ENCODE measurements at places on chromosomes 2 and 18.
A peak's percentile ranks its signal among the peaks of the same experiment; 100 is the strongest.

- no peak for DNase-seq
Measured at GRCh38 chr2:18309188-18309587, 251.3 kb downstream of the RDH14 start.

GRCh38 chr2:27804146-27804545 is 32.6 kb downstream of the MRPL33 start:
- no peak for DNase-seq

- no peak for DNase-seq
Measured at GRCh38 chr18:12455496-12455895, 47.8 kb downstream of the PRELID3A start.

DNA sequence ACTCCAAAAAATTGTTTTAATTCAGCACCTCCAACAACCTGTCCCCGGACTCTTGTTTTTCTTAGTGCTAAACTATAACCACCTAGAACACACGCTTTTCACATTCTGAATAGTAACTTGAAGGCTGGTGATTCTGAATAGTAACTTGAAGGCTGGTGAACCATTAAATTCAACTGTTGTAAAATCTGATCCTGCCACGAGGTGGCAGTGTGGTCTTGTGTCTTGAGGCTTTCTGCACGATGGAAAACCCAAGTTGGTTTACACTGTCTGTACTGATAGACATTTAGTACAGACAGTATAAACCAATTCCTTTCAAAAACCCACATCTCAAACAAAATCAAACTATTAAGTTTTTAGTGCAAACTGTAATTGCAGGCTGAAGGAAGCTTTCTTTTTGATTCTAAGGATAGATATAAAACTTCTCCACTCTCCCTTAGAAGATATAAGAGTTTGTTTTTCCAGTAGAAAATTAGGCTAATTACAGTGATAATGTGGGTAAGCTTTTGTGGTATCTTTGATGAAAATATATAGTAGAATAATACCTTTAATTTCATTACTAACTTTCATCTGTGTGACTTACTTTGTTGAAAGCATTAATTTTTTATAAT is 57.6 kb downstream of the VAPA start:
- DNase-seq: peak; percentile 68

DNA sequence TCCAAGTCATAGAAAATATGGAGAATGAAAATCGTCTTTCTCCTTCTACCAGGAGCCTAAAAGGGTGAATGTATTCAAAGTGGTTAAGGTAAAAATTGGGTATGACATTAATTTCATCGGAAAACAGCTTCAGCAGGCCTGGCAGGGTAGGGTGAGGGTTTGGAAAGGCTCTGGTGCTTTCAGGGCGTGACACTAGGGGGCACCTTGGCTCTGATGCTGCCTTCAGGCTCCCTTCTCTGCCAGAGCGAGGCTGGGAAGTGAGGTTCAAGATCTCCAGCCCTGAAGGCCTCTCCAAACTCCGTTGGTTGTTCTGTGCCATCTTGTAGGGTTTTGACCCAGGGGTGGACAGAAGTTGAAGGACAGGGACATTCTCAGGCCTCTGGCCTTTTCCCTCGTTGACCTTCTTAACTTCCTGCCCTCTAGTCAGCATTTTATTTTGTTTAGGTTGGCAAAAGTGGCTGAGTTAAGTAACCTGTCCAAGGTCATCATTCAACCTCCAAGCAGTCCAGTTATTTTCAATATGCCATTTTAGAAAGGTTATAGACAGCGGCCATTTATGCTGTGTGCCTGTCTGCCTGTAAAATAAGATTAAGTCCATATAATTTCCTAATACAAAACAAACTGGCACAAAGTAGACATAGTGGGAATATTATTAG is 40.3 kb downstream of the EML6 start:
- DNase-seq: no peak

- DNase-seq: no peak
Measured at GRCh38 chr2:240852671-240853314, 15.8 kb upstream of the AGXT start.

DNA sequence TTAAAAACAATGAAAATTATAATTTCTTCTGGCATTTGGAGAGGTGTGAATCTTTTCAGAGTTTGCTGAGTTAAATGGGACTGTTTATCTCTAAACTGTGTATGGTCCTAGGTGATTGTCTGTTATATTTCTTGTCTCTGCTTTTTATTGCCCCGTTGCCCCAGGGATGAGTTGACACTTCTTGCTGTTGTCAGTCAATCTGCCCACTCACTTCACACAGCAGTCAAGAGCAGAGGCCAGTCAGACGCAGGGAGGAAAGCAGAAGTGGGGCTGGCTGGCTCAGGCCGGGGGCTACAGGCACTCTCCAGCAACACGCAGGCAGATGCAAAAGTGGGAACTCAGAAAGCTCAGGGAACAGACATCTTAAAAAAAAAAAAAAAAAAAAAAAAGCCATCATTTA is 365.2 kb downstream of the CLIP4 start:
- DNase-seq: no peak

GRCh38 chr2:216214768-216215167 is 105.6 kb downstream of the XRCC5 start:
- no peak for DNase-seq

GRCh38 chr18:36590621-36591580 is 237.9 kb downstream of the TPGS2 start:
- no peak for DNase-seq

DNA sequence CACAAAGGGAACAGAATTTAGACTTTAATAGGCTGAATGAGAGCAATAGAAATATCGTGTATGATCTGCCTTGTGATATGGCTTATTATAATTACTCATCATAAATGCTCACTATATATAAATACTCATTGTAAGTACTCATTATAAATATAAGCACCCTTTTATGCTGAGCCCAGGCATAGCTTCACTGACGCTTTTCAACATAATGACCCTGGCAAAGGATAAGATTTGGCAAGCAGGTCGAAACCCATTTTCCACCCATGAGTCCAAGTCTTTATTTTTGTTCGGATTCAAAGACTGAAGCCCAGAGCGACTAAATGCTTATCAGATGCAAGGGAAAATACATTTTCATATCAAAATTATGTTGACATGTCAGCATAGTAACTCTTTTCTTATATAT is 500.4 kb downstream of the SLC4A3 start:
- DNase-seq: no peak

DNA sequence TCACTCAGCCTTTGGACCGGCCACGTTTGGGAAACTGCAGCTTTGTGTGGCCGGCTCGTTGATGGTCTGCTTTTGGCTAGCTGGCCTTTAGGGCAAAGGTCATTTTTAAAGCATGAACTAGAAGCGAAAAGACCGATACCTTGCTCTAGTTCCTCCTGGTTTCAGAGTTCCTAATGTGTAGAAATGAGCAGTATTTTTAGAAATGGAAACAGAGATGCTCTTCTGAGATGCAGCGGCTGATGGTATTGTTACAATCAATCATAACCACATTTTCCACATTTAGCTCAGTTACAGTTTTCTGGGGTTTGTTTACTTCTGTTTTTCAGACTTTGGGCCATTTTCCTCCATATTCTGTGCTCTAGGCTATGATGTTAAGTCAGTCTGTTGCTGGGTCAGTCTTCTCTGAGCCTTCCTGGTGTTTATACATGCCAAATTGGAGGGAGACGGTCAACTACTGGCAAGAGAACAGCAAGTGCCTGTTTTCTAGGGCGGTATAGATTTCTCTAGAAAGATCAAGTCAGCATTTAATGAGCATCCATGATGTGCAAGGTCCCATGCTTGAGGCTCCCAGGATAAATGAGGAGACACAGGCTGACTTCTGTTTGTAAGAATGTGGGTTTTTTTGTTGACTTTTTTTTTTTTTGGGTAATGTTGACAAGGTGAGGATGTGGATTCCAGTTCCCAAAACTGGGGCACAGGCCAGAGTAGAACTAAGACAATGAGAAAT is 28.0 kb downstream of the RNF144A start:
- no peak for DNase-seq

DNA sequence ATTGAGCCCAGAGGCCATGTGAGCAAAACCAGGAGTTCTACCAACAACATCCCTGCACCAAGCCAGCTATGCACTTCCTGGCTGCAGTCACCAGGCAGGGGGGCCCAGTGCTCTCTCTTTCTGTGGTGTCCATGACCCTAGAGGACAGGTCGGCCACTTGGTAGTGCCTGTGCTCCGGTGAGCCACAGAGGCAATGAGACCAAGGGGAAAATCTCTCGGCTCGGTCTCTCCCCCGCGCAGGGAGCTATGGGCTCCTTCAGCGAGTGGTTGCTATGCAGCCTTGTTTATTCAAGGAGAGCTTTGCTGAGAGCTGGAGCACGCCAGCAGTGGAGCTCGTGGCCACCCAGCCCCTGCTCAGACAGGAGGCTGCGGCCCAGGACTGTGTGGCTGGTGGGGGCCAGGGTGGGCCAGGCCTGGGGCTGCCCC is at the start of gene TOGARAM2:
TOGARAM2 (plus strand) TSS at position 283 of the 426 bp plus-strand sequence. CDS start 13,537 bp downstream, outside the sequence.
- no peak for DNase-seq

DNA sequence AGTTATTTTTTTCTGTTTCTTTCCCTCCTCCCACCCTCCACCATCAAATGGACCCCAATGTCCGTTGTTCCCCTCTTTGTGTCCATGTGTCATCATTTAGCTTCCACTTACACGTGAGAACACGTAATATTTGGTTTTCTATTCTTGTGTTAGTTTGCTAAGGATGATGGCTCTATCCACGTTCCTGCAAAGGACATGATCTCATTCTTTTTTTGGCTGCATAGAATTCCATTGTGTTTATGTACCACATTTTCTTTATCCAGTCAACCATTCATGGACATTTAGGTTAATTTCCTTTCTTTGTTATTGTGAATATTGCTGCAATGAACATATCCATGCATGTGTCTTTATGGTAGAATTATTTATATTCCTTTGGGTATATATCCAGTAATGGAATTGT is 91.3 kb upstream of the TNP1 start:
- DNase-seq: no peak

- DNase-seq: no peak
Measured at GRCh38 chr2:6394276-6394675, 471.4 kb downstream of the CMPK2 start.

DNA sequence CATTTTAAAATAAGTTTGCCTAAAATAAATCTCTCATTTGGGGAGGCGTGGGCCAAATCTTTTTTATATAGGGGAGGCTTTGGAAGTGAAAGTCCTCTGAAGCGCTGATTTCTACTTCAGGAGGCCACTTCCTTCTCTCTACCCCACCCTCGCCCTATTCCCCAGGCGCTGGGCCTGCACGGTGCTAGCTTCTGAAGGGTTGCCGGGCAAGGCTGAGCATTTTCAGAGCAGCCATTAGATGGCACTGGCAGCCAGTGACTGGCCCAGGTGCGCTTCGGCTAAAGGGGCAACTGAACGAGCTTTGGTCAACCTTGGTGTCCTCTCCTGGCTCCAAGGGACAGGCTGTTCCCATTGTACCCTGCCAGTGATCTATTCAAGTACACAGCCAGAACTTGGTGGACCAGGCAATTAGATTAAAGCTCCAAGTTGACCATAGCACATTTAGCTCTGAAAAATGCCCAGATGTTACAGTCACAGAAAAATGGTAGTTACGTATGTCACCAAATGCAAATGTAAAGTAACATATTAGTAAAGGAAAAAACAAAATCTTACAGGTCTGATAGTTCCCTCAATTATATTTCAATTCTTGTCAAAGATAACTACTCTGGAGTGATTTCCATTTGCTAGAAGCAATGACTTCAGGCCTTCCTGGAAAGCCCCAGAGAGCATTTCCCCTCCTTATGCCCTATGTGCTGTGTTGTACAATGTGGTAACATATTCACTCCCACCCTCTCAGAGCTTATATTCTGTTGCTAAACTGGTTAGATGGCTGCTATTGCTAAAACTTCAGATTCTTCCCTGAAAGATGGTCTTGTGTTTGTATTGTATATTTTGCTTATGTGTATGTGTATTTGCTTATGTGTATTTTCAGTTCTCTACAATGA is 2.1 kb downstream of the POMC start:
- DNase-seq: peak; percentile 82

DNA sequence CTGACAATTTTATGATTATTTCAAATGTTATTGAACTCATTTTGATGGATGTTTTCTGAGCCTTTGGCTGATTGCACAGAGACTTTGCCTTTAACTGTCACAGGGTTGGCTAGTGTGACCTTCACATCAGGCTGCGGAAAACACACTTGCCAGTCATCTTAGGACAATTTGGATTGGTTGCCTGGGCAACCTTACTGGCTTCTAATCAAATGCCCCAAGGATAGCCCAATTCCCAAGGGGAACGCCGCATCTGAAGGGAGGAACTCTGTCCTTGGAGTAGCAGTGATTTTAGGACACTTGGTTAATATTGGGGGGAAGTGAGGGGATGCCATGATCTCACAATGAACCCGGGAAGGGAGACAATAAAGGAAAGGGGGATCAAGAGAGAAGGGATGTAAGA is 29.5 kb downstream of the OSBPL6 start:
- DNase-seq: no peak

DNA sequence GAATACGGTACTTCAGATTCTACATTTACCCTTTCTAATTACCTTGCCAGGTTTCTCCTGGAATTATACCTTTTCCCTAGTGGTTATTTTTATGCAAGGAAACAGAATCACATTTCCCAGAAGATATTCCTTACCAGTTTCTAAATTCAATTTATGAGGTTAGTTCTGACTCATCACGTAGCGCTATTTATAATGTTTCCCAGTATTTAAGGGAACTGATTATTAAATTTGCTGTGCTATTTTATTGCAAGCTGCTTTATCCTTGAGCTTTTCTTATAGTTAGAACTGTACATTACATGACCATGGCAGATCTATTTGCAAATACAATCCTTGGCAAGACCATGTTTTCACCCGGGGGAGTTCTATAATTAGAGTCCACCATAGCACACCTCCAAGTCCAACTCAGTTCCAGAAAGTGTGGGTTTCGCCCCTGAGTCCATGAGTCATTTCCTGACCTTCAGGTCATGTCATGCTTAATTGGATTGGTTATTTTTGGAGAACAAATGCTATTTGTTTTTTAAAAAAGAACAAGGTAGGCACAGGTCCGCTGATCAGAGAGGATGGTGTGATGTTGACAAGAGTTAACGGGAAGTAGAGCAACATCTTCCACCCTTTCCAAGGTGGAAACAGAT is 126.6 kb downstream of the ZNF532 start:
- DNase-seq: no peak

- DNase-seq: peak; percentile 21
Measured at GRCh38 chr18:62554061-62554815, 31.4 kb downstream of the ZCCHC2 start.

GRCh38 chr2:170217778-170218251 is 39.9 kb downstream of the MYO3B start:
- no peak for DNase-seq

DNA sequence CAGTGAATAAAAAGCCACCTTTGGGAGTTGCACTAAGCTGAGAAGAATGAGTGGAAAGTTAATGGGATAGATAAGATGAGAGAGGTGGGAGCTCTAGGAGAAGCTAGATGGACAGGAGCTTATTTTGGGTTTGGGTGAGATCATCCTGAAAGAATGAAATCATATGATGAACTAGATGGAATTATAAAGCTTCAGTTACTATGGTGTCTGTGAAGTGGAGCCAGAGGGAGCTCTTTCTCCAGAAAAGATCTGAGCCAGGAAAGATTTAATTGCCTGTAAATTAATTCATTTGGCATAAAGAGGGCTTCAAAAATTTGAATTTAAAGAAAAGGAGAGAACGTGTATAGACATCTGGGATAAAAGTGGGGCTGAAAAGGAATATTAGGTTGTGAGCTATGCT is 10.3 kb downstream of the DNAH6 start:
- DNase-seq: no peak
